ENCODE measurements at places on chromosomes 2 and 18.
A peak's percentile ranks its signal among the peaks of the same experiment; 100 is the strongest.

DNA sequence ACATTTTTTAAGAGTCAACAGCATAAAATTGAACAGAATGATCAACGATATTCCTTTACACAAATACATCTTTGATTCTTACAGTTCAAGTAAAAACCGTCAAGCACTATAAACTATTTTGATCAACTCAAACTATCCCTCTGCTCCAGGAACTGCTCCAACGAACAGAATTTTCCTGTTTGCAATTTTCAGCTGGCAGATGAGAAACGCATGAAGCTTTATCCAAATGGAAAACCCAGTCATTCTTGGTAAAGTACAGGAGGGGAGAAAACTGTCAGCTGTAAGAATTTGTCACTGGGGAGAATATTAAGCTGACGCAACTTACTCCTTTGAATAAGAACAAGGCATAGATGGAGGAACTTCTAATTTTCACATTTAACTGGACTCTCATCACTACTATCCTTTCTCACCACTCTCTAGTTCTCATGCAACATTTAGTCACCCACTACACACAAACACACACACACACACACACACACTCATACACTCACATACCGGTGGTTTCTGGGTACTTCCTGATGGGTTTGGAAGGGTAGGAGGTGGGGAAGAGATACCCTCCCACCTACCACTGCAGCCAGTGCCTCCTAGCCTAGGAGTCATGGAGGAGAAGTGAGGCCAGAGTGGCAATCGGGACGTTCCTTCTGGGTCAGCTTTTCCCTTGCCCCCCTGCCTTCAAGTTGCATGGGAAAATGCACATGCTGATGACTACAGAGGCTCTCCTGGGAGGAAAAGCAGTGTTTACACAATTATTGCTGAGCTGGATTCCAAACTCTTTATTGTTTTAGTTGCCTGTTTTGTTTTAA is 54.0 kb upstream of the SPATS2L start:
- no peak for DNase-seq

- DNase-seq: no peak
These were observed 7.2 kb upstream of the AFTPH start for GRCh38 chr2:64516651-64517510.

- DNase-seq: no peak
These were observed 658.8 kb upstream of the ID2 start for GRCh38 chr2:8022908-8023640.

DNA sequence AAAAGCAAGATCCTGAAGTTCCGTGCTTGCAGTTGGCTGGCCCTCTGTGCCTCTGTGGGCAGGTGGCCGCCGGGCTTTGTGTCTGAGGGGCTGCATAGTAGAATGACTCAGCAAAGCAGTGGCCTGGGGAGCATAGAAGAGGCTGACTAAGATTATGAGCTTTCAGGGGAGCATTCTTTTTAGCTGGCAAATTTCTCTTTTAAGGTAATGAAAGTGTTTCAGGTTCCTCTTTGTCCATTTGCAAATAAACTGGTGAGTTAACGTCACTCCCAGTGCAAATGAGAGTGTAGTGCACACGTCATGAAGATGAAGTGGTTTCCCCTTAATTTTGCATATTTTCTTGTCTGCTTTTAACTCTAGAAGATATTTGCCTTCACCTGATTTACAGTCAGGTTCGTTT is 98.6 kb downstream of the BCL2L11 start:
- DNase-seq: no peak

DNA sequence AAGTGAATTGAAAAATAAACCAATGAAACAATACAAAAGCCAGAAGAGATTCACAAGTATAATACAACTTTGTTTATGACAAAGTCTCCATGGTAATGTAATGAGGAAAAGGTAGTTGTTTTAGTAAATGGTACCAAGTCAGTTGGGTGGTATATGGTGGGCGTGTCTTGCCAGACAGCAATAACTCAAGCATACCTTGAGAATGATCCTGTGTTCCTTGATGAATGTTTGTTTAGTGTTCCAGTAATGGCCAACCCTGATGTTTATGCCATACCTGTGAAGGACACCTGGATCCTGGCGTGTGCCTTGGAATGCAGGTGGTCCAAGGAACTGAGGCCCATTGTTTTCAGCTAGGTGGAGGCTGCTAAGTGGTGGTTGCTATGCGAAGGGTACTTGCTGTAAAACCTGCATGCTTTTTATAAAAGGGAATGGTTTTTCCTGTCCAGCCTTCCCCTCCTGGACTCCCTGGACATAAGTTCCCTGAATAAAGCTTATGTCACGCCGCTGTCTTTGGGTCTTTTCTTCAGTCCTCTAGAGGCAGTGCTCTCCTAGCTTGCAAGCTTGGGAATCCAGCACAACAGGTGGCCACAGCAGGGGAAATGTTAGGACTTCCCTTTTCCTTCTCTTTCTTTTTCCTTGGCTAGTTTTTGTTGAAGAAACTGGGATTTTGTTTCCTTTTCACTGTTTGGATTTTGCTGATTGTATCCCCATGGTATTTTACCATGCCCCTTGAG is 54.7 kb downstream of the MTA3 start:
- DNase-seq: no peak

DNA sequence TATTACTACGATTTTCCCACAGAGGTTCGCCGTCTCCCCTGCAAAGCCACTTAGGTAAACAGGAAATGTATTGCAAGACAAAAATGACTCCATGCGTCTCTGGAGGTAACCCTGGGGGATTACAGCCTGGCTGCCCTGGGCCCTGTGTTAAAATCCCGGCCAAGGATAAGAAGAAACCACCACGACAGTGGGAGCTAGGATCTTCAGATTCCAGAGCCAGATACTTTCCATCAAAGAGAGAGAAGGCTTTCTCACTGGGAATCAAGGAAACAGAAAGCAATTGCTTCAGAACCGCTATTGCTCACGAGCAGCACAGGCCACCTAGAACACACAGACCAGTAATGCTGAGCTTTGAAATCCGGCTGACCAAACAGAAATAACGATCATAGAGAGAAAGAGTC is 97.9 kb upstream of the ZNF516 start:
- DNase-seq: no peak

- peak; percentile 54 for DNase-seq
These were observed 547 bp downstream of the SLC35F5 start for GRCh38 chr2:113755835-113756354.

DNA sequence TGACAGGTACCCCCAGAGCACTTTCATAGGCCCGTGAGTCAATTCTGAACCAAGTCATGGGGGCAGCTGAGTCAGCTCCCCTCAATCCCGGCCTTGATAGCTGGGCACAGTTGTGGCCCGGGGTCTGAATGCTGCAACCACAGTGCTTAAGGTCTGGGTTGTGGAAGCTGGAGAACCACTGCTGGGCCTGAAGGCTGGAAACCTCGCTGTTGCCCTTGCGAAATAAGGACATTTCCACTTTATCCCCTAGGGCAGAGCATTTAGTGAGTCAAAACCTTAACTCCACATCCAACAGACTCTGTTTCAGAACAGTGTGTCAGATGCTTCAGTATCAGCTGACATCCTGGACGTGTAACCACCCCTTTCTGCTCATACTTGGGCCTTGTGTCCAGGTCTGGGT is 58.6 kb downstream of the SP110 start:
- no peak for DNase-seq

- no peak for DNase-seq
These were observed 68.4 kb upstream of the RTN4 start for GRCh38 chr2:55118643-55119083.

- DNase-seq: no peak
These were observed 72.2 kb upstream of the HPCAL1 start for GRCh38 chr2:10230499-10230898.

- DNase-seq: no peak
These were observed 53.1 kb downstream of the MYO1B start for GRCh38 chr2:191298306-191298705.

DNA sequence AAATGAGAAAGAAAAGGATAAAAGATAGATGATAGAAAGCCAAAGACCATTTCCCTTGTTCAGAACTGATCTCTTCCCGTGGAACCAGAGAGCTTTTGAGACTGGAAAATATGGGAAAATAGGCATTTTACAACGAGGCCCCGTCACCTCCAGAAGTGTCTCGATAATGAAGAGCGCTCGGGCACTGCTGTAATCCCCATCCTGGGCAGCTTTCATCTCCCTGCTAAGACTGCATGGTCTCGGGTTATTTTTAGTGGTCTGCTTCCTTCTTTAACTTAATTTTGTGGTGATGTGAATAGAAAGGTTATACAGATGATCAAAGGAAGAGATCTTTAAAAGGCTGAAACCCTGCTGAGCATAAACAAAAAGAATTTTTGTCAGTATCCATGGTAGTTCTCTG is 176.6 kb downstream of the METTL4 start:
- no peak for DNase-seq
